ENCODE measurements at places on chromosomes 2 and 18. TPM values are rescaled to one million over a fixed set of nuclear protein-coding genes. Genes with fewer than 3 reads are reported as not detected.
A peak's percentile ranks its signal among the peaks of the same experiment; 100 is the strongest.

GRCh38 chr18:28086670-28087552 lies 90.0 kb downstream of the CDH2 start:
- no peak for DNase-seq

- DNase-seq, result peak; percentile 68
These were observed 24.0 kb downstream of the IL1B start for GRCh38 chr2:112812318-112813267.

DNA sequence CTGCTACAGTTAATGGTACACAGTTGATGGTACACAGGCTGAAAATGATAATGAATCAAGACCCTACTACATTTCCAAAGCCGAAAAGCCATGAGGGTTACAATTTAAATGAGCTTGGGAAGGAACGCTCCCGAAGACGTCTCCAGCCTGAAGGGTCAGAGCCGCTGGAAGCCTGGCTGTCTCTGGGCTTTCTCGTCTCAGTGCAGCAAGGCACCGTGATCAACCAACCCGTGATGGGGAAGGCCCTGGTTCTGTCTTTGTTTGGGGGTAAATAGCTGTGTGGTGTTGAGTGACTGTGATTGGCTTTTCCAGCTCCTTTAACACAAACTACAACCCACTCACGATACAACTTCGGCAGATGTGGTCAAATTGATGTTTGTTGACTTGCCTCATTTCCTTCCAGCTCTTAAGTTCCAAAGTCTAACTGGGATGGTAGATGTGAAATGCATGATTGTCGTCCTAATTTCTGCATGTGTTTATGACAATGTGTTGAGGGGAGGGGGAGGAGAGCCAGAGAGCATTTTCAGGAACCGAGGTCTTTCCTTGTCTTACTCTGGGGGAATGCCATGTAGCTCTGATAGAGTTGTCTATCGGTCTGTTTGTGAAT lies 59.9 kb upstream of the EML6 start:
- no peak for DNase-seq

DNA sequence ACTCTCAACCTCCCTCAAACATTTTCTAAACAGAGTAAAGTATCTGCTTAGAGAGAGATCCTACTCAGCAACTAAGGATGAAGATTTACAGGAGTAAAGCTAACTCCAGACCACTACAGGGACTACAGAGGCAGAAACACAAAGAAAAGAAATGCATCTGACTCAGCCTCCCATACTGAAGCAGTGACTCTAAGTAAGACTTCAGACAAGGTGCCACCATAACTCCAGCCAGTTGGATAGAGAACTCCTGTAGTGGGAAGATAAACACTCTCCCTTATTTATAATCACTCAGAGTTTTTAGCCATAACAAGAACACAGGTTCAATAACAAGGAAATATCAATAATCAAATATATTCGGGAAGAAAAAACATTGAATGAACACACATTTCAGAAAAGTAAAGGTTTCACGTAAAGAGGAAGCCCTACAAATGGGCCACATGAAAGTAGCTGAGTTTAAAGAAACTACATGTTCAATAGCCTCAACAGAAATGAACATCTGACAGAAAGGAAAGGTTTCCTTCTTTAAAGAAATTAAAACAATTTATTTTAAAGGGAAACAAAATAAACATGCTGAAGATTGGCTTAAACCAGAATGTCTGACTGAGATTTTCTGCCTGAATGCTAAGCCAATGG lies 519.9 kb downstream of the KCNJ3 start:
- DNase-seq, result no peak

- peak; percentile 69 for DNase-seq
These were observed 572.3 kb downstream of the IRS1 start for GRCh38 chr2:226227341-226227740.

GRCh38 chr2:223418131-223418530 lies 184.0 kb downstream of the SCG2 start:
- DNase-seq, result no peak

GRCh38 chr18:24613896-24614640 lies 153.6 kb downstream of the HRH4 start:
- DNase-seq, result no peak

DNA sequence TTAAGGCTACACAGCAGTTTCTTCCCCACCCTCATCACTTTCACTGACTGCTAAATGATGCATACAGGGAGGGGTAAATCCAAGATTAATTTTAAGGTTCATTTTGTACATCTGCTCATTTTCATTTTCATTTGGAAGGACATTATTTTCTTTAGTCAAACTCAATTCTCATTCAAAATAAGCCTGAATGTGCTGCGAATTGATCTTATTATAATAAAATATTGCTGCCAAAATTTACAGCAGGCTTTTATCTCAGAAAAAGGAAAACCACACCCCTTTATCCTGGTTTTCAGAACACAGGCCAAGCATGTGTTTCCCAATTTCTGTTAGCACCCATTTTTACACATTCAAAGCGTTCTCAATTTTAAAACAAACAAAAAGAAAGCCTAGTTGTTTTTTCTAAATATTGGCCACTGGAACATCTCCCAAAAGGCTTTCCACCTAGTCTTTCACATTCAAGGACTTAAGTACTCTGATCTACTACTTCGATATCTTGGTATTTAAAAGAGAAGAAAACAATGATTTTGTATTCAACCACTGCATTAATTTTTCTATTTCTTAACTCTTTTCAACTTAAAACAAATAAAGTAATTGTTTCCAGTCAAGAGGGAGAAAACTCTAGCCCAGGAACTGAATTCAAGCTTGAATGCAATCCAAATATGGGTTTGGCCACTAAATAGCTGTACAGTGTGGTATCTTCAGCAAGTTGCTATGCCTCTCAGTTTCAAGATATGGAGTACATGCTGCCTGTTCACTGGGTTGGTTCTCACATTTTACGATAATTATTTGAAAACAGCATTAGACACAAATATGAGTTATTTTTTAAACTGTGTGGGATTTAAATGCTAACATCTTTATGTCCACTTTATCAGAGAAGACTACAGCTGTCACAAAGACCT lies 52.5 kb downstream of the CDH2 start:
- DNase-seq, result no peak

FBXO48 gene
- total RNA-seq, result 1.6 TPM

DPP4 gene
- 2.8 TPM for total RNA-seq

C2orf78 gene
- total RNA-seq, result not detected

DNA sequence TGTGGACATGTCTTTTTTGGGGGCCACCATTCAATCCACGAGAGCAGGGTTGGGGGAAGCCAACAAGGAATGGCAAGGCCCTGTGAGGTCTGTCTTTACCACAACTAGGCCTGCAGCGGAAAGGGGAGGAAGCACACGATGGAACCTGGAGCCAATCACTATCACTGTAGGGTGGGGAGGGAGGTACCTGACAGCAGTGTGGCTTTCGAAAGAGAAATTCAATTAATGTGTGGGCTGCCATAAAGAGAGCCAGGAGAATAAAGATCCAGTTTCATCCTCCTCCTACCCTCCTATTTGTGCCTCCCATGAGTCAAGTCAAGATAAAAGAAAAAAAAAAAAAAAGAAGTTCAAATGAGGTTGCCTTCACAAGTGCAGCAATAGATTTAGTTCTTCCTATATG lies 18.9 kb upstream of the RBMS1 start:
- no peak for DNase-seq

GRCh38 chr2:92073036-92073814 lies 2798.0 kb upstream of the TEKT4 start:
- DNase-seq, result no peak

DNA sequence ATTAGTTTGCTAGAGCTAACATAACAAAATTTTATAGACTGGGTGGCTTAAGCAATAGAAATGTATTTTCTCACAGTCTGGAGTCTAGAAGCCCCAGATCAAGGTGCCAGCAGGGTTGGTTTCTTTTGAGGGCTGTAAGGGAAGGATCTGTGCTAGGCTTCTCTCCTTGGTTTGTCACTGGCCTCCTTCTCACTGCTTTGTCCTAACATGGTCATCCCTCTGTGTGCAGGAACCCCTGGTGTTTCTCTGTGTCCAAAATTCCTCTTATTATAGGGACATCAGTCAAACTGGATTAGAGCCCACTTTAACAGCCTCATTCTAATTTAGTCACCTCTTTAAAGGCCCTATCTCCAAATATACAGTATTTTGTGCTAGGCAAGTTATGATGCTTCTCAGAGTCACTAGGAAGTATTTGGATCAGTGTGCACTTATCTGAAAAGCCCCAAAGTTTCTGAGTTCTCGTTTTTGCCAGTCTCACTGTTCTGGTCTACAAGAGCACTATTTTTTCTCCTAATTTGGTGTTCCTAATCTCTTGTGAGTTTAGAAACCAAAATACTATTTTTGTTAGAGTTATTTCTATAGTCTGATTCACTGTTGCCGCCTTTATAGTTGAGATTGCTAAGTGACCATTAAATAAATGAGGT lies 29.0 kb downstream of the ZC3H6 start:
- DNase-seq, result no peak

TMEM163 gene
- not detected for total RNA-seq

- peak; percentile 15 for DNase-seq
These were observed 29.7 kb downstream of the CCDC141 start for GRCh38 chr2:179020156-179020750.

- DNase-seq, result peak; percentile 17
These were observed 18.3 kb downstream of the ERBB4 start for GRCh38 chr2:212520340-212520739.

GRCh38 chr2:175926272-175926671 lies 75.8 kb downstream of the LNPK start:
- peak; percentile 88 for DNase-seq

GRCh38 chr2:240997856-240998705 lies at the start of gene SNED1:
Gene SNED1, plus strand, starts transcription at chr2:240998618. Its CDS starts 220 bp downstream, at chr2:240998838.
- no peak for DNase-seq

PPIL3 gene
- total RNA-seq, result 29.0 TPM

- DNase-seq, result no peak
These were observed 12.2 kb upstream of the NFATC1 start for GRCh38 chr18:79383388-79384056.

- DNase-seq, result no peak
These were observed 167.9 kb upstream of the SPOPL start for GRCh38 chr2:138333677-138334076.
